ENCODE measurements at places on chromosomes 6 and 20.

DNA sequence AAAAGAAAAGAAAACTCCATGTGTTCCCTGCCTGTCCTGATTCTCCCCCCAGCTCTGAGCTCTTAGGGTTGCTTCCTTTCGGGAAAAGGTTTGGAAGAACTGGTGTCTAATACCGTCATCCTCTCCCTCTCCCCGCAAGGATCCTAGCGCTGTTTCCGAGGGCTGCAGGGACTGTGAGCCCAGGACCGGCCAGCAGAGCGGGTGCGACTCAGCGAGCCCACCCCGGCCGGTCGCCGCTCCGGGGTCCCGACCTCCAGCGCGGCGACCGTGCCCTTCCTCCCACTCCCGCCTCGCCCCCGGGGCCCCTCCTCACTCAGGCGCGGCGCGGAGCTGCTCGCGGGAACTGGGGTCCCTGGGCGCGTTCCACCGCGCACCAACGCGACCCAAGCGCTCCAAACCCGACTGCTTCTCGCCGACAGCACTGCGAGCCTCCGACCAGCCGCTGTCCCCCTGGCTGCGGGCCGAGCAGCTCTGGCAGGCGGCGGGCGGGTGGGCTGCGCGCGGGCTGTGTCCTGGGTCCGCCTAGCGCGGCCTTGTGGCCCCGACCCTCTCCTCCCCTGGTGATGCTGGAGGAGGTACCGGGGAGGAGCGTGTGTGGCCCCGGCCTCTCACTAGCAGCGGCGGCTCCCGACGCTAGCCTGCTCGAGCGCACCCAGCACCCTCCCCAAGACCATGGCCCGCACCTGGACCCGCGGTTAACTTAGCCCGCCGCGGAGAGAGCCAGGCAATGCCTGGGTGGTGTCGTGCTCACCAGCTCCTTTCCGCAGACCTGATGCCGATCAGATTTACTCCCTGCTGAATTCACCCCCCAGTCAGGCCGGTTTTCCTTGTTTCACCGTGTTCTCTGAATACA, at the start of gene PLA2G7:
Gene PLA2G7 (minus strand): TSS at position 509 of the 853 bp plus-strand sequence. CDS start 12,484 bp downstream, outside the sequence.
- DNase-seq = peak; percentile 33

- DNase-seq = no peak
Observed at GRCh38 chr6:1624058-1624850, 14.5 kb downstream of the FOXC1 start.

- no peak for DNase-seq
Observed at GRCh38 chr20:47499053-47499452, 2.6 kb upstream of the NCOA3 start.

GRCh38 chr6:139640921-139641320, 266.5 kb upstream of the CITED2 start:
- DNase-seq = no peak

GRCh38 chr20:50243610-50244351, 53.2 kb downstream of the CEBPB start:
- no peak for DNase-seq

DNA sequence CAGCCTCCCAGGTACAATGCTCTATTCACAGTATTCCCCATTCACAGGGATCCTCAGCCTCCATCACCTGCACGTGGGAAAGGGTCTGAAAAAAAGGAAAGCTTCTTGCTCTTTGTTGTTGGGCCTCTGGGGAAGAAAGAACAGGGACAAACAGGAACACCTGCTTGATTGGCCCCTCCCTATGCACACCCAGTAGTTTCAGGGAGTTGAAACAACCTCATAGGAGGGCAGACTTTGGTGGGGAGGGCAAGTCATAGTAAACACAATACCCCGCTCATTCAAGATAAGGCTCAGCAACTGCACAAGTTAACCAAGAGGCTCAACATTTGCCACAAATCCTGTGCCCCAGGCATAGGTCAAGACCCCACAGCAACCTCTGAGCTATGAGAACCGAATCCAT, 1.7 kb downstream of the GHRH start:
- DNase-seq = no peak

GRCh38 chr6:137977814-137978213, 110.8 kb downstream of the TNFAIP3 start:
- no peak for DNase-seq

GRCh38 chr6:39007575-39007974, 41.0 kb upstream of the GLP1R start:
- no peak for DNase-seq

DNA sequence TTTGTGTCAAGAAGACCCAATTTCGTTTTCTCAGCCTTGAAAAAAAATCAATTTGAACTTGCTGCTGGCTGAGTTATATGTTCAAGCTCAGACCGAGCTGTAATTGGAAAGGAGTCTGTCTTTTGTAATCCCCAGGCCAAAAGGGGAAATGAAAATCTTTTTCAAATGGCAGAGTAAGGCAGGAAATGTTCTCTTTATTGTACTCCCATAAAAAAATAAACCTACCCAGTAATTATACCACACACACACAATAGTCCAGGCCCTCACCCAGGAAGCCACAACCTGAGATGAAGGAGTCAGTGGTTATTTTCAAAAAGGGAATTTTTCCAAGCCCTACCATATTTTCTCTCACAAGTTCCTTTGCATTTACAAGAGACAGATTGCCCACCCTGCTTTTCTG, 45.3 kb downstream of the CLIC5 start:
- DNase-seq = no peak

DNA sequence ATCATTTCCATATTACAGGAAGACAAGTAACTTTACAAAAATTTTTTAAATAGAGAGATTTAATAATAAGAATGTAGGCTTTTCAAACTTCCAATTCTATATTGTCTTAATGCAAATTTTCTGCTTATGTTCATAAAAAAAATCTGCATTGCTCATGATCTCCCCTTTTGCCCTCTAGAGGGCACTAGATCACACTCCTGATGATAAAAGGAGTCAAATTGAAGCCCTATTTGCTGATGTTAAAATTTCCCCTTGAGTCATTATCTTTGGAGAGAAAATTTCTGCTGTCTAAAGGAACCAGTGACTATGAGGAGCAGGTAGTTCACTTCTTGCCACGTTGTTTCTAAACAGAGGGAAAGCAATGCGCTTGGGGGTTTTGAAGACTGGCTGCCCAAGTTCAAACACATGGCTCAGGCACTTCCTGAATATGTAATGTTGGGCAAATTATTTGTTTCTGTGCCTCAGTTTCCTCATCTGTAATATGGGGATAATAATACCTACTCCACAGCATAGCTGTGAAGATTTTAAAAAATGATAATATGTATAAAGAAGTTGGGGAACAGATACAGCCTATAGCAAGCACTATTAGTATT, 874.2 kb downstream of the TFAP2A start:
- no peak for DNase-seq

GRCh38 chr20:6232436-6232835, 109.6 kb upstream of the FERMT1 start:
- no peak for DNase-seq

DNA sequence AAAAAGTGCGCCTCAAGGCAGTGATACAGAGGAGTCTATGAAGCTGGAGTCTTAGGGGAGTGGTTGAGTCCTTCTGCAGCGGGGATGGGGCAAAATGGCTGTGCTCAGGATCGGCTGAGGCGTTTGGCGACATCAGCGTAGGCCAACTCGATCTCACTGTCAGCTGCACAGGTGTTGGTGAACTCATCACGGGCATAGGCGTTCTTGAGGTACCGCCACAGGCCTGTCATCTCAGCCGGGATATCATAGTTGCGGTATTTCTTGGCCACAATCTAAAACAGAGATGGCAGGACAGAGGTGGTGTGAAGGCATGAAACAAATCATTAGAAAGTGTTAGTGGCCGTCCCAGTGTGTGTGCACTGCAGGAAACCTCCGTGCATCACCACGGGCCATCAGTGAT, 112.7 kb downstream of the CLIC5 start:
- no peak for DNase-seq

DNA sequence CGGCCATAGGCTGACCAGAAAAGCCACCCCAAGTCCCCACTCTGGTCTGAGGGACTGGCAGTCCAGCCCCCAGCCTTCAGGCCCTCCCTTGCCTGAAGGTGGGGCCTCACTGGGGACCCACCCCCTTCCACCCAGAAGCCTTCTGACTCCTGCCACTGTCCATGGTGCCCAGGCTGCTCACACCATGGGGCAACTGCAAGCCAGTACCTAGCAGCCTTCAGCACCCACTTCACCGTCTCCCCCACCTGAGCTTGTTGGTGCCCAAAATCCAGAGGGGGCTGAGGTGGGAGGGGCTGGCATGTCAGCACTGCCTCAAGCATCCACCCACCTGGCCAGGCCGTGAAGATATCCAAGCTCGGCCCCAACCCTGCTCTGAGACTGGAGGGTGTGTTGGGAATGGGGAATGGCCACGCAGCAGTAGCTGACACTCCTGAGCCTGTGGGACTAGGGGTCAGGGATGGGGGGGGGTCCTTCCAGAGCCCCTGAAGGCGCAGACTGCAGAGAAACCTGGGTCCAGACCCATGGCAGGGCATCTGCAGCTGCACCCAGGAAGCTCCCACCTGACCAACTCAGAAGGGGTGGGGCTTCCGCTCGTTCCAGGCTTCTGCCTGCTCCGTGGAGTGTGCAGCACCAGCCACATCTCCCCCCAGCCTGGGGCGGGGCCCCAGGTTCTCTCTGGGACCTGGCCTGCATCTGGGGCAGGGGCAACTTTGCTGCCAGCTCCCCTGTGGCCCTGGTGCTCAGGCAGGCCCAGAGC, 942.1 kb upstream of the EPHA7 start:
- no peak for DNase-seq

GRCh38 chr6:96521306-96521643, 331 bp upstream of the UFL1 start:
- DNase-seq = no peak

- no peak for DNase-seq
Observed at GRCh38 chr6:107767637-107768036, 56.5 kb downstream of the SCML4 start.

DNA sequence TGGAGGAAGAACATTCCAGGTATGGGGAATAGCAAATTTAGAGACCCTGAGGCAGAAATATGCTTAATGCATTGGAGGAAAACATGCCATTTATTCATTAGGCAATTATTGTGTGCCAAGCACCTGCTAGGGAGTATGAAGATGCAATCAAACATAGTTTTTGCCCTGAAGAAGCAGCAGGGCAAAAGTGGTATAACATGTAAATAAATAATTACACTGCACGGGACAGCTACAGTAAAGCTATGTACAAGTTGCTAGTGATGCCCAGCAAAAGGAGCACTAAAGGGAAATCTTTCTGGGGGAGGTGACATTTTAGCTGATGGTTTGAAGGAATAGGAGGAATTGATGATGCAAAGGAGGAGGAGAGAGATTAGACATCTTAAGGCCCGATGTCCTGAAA, 624 bp upstream of the TJAP1 start:
- no peak for DNase-seq

DNA sequence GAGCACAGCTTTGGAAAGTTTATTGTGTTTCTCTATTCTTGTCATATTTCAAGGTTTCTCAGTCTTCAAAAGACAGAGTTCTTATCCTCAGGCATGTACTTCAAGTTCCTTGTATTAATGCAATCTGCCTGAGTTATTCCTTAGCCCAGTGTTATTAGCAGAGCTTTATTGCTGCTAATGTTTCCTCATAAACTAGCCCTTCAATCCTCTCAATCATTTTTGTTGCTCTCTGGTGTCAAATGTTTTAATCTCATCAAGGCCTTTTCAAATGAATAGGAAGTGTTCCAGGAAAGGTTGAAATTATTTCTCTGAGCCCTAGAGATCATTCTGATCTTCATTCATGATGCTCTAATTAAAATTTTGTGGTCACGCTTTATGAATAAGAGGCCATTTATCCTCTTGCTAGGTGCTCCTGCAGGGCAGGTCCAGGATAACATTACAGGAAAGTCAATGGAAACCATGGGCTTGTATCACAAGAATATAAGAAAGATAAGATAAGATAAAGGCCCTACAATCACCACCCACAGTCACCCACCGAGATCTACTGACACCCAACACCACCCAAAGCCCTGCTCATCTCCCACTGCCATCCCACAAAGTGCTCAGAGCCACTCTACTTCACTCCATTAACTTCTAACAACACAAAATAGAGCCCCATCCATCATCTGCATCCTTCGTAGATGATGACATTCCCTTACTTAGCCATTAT, 125.9 kb downstream of the COL9A1 start:
- no peak for DNase-seq

DNA sequence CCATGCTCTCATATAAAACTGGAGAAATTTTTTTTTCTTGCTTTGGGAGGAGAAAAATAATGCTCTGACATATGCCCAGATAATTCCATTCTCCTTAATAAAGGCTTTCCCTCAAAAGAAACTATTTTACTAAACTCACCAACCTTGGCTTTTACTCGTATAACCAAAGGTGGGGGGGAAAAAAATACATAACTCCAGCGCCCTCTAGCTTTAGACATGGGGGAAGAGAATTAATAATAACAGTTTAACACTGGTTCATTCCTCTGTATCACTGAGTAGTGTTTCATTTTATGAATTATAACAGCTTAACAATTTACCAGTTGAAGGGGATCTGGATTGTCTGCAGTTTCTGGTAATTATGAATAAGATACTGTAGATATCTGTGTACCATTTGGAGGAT, 1226.1 kb downstream of the GRIK2 start:
- no peak for DNase-seq

- DNase-seq = no peak
Observed at GRCh38 chr6:91094341-91094740, 507.5 kb upstream of the MAP3K7 start.

DNA sequence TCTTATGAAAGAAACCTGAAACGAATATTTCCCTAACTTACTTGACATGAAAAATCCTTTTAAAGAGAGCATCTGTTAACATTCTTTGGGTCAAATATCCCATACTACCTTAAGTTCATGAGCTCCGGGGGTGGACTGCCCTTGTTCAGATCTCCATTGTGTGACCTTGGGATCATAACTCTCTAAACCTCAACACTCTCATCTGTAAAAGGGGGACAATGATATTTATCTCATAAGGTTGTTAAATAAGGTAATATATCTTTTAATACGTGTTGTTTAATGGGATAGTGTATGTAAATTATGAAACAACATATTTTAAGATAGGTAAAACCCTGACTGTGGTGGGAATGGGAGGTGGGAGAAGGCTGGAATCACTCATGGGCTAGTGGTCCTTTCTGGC, 326.3 kb downstream of the FARS2 start:
- DNase-seq = no peak

DNA sequence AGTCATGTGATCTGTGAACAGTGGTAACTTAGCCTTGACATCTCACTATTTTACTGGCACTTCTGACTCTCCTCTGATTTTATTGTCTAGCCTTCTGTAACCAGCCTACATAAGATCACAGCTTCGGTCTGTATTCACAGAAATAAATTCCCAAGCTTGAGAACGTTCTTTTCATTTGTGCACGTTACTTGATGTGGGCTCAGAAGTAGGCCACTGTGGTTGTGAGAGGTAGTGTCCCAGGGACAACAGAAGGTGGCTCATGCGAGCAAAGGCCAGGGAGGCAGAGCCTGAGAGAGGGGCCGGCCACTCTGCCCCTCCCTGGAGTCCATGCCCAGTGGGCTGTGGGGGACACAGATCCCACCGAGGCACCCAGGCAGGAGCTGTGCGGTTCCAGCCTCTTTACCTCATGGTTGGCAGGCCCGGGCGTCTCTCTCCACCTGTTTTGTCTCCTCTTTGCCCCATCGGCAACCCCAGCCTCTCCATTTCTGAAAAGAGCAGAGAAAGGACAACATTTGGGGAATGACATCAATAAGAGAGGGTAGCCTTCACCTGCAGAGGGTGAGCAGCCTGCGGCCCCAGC, 207.5 kb upstream of the CST7 start:
- no peak for DNase-seq
